Activated CD4-positive, alpha-beta T cell treated with anti-CD3 and anti-CD28 coated beads, Interleukin-2, amount 50 U/mL, for 16 hours (primary cell): ENCODE measurements at places on chromosomes 5 and 9.

- DNase-seq, result no peak
Observed at GRCh38 chr5:8930021-8930420, 615.9 kb downstream of the SEMA5A start.

- DNase-seq, result no peak
Observed at GRCh38 chr9:77374266-77374665, 196.9 kb downstream of the VPS13A start.

DNA sequence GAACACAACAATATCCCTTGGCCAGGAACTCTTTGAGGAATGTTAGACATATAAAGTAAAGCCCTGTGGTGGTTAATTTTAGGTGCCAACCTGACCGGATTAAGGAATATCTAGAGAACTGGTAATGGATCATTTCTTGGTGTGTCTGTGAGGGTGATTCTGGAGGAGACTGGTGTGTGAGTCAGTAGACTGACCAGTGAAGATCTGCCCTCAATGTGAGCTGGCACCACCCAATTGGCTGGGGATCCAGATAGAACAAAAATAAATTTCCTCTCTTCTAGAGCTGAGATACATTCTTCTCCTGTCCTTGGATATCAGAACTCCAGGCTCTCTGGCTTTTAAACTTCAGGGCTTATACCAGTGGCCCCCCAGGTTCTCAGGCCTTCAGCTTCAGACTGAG is 56.2 kb upstream of the TNPO1 start:
- no peak for DNase-seq

DNA sequence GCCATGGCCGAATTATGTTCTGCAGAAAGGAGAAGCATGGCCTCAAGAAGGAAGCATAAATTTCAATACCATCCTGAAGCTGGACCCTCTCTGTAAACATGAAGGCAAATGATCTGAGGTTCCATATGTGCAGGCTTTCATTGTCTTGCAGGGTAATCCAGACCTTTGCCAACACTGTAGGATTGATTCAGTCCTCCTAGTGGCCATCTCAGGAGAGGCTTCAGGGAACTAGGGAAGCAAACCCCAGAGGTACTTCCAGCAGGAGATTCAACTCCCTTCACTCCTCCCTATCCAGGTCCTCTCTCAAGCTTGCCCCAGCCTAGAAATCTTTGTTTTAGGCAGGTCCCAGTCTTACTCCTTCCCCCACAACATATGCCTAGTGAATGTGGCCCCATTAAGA is 99.3 kb upstream of the HCN1 start:
- DNase-seq, result no peak

- DNase-seq, result peak; percentile 52
Observed at GRCh38 chr9:38417003-38417945, 7.0 kb downstream of the IGFBPL1 start.

DNA sequence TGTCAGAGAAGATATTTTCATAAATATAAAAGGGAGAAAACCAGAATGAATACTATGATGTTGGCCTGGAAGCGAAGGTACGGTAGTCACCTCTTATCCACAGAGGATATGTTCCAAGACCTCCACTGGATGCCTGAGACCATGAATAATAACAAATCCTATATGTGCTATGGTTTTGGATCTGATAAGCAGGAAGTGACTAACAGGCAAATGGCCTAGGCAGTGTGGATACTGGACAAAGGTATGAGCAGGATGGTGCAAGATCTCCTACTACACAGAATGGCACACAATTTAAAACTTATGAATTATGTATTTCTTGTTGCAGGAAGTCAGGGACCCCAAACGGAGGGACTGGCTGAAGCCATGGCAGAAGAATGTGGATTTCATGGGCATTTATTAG is 48.2 kb downstream of the ADAMTS12 start:
- DNase-seq, result no peak

- DNase-seq, result no peak
Observed at GRCh38 chr5:45225571-45226031, 416.9 kb downstream of the MRPS30 start.

GRCh38 chr5:19200251-19200650 is 787.7 kb downstream of the CDH18 start:
- DNase-seq, result no peak

DNA sequence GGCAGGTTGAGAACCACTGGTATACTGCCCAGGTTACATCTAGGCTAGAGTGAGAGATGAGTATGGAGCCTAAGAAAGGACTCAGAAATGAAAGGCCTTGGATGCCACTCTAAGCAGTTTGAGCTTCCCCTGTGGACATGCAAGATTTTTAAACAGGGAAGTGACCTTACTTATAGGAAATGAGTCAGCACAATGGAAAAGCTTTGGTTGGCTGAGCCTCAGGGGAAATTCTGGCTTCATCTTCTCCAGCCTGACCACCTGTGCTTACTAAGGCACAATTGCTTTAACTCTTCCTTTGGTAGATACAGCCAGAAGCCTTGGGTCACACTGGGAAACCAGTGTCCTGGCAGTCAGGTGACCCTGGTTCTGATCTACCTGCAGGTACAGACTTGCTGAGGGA is 380.2 kb upstream of the ZNF462 start:
- no peak for DNase-seq

GRCh38 chr5:125245216-125245615 is 498.8 kb upstream of the ZNF608 start:
- no peak for DNase-seq

- DNase-seq, result no peak
Observed at GRCh38 chr9:119157196-119157595, 212.0 kb downstream of the BRINP1 start.

DNA sequence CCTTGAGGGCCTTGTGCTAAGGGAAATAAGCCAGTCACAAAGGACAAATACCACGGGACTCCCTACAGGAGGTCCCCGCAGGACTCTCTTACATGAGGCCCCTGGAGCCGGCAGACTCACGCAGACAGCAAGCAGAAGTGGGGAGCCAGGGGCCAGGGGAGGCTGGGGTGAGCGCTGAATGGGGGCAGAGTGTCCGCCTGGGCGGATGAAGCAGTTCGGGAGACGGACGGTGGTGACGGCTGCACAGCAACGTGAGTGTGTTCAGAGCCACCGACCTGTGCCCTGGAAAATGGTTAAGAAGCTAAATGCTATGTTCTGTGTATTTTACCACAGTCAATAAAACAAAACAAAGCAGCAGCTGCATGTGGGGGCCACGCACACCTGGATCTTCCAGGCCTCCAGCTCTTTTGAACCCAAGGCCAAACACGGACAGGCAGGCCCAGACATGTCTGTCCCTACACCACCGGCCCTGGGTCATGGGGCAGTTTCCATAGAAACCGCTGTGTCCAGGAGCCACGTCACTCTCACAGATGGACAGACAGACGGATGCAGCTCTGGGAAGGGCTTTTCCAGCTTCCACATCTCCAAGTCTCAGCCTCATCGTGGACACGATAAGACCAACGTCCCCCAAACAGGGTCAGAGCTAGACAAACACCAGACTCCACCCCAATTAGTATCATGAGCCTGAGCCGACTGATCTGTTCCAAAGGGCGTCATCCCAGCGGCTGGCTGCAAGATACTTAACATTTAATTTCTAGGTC is 103.9 kb downstream of the VAV2 start:
- DNase-seq, result no peak

DNA sequence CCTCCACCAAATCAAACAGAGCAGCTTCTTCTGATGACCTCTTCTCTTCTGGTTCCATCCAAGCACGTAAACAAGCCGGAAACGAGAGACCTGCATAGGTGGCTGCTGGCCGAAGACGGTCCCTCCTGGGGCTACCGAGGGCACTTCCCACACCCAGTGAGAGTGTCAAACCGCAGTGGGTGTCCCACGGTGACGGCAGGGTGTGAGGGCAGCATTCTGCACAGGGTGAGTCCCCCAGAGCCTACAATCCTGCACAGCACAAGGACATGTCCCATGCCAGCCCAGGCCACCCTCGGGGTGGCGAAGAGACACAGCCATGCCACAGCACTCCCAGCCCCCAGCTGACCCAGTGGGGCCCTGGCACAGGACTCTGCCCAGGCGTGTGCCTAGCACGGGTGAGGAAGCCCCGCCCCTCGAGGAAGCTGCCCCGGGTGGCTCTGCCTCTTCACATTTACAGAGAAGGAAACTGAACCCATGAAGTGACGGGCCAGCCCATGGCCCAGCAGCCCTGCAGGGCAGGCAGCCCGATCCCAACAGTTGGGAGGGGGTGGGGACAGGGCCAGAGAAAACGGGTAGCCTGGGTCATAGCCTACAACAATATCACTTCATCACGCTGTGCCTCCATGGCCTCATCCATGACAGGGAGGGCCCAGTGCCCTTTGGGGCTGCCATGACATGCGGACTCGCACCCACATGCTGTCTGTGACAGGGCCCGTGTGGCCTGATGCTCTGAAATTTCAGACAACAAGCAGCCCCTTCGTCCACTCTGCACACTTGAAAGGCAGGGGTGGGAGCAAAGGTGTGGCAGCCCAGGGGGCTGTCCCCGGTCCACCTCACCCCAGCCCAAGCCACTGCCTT is 43.2 kb downstream of the SEMA4D start:
- DNase-seq, result no peak

DNA sequence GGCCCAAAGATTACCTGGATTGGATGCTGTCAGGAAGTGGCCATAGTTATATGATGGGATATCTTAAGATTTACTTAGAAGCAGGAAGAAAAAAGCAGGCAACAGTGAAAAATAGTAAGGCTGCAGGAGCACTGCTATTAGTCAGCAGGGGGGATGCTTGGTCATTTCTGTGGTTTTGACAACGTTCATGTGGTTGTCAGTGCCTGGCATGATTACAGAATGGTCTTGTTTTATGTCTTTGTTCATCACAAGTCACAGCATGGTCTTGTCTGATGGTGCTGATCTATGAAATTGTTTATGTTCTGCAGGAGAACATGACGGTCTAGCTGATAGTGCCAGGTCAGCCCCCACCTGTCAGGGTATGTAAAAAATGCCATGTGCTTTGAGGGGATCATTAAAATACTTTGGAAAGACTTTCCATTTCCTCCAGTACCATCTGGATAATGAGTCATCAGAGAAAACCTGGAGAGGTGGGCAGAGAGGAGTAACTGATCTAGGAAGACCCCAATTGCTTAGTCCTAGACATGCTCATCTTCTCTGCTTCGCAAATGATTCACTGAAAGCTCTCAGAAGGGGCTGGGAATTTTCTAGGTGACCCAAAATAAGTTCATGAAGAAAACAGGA is 48.5 kb downstream of the PLGRKT start:
- DNase-seq, result peak; percentile 89
